ENCODE measurements at places on chromosomes 13 and 19. TPM values are rescaled to one million over a fixed set of nuclear protein-coding genes. Genes with fewer than 3 reads are reported as not detected.

DNA sequence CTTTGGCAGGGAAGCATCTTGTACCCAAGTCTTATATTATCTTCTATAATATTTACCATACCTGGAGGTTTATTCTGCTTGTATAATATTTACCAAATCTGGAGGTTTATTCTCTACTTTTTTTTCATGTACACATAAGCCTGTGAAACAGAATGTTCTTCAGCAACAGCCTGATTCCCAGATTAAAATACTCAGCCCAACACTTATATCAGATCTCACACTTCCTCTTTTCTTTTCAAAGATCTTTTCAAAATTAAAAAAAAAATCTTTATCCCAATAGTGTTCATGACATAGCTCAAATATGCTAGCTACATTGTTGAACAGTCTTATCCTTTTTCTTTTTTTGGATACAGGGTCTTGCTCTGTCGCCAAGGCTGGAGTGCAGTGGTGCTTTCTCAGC lies 300.7 kb downstream of the LMO7 start:
- no peak for DNase-seq

DNA sequence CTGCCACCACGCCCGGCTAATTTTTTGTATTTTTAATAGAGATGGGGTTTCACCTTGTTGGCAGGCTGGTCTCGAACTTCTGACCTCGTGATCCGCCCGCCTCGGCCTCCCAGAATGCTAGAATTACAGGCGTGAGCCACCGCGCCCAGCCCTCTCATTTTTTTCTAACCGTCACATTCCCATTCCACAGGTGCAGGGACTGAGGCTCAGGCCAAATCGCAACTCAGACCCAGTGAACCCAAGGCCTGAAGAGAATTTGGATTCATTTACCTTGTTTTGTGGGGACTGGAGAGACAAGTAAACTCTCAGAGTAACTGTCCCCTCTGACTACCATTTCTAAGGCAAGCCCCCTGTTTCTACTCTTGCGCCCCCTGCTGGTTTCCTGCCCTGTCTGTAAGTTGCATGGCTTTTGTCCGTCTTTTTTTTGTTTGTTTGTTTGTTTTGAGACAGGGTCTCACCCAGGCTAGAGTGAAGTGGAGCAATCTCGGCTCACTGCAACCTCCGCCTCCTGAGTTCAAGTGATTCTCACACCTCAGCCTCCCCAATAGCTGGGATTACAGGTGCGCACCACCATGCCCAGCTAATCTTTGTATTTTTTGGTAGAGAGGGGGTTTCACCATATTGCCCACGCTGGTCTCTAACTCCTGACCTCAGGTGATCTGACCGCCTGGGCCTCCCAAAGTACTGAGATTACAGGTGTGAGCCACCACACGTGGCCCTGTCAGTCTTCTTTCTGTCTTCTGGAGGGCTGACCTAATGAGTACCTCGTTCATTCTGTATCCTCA lies 2.3 kb upstream of the STRN4 start:
- DNase-seq, result no peak

DNA sequence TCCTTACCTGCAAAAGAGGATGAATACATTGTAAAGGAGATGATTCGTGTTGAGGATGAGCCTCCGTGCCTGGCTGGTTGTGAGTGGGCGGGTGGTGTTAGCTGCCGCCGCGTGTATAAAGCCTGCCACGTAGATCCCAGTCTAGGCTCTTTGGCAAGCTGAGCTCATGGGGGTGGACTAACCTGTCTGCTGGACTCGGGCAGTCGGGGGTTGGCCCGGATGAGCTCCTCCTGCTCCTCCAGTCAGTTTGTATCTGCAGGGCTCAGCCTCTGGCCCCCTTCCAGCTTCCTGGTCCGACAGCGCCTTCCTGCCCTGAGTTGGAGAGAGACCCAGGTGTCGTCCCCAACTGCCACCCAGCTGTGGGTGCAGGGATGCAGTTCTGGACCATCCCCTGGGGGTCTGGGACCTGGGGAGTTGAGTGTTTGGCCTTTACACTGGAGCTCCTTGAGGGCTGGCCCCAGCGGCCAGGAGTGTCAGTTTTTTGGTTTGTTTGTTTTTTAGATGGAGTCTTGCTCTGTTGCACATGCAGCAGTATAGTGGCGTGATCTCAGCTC lies 20.9 kb downstream of the TECR start:
- no peak for DNase-seq

The ETV2 gene
- 0.28 TPM for total RNA-seq

- DNase-seq, result peak; percentile 61
These were observed 47.0 kb upstream of the PNMA8B start for GRCh38 chr19:46542428-46543230.

DNA sequence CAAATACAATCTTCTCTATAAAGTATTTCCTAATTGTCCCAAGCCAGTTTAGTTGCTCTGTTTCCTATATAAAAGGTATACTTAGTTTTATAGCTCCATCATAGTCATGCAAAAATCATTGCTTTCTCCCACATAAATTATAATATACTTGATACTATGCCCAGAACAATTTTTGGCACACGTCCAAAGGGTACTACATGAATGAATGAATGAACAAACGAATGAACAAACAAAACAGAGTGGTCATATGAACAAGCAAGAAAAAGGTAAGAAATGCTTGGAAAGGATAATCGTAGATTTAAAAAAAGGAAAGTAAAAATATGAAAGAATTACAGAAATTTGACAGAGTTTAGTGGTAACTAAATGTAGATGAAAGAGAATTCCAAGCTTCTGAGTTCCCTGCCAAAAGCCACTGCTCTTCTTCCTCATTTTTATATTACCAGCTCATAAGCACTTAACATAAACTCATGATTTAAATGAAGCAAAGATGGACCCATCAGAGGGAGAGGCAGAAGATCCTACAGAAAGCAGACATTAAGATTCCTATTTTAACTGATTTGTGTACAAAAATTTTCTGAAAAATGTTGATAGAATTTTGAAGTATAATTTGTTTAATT lies 123.2 kb downstream of the ENOX1 start:
- DNase-seq, result no peak

DNA sequence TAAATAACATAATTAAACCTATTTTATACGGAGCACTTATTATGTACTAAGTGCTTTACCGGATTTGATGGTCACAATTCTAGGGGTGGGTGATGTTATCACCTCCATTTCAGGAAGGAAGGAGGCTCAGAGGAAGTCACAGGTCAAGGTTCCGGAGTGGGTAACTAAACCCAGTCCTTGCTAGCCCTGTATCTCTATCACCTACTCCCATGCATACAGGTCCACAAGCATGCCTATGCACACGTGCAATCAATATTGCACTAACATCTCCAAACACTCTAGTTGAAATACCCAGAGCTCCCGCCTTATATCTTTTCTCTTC lies 17.8 kb upstream of the FOSB start:
- no peak for DNase-seq
